ENCODE measurements at places on chromosomes 7 and 10.

GRCh38 chr7:140214075-140214684, 37.4 kb upstream of the KDM7A start:
- peak; percentile 10 for DNase-seq

DNA sequence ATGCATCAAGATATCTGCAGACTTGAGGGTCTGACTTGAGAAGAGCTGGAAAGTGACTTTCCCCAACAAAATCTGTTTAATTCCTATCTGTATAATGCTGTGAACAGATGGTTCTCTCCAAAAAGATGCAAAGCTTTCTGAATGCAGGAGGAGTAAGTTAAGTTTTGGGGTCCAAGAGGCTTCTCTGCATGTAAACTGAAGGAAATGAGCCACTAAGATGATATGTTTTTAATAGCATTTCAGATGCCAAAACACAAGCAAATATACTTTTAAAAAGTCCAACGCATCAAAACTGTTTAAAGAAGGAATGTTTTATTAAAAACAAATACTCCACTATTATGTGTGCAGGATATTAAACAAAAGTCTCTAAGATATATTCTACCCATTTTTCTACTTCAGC, 137.0 kb downstream of the STRA8 start:
- no peak for DNase-seq

DNA sequence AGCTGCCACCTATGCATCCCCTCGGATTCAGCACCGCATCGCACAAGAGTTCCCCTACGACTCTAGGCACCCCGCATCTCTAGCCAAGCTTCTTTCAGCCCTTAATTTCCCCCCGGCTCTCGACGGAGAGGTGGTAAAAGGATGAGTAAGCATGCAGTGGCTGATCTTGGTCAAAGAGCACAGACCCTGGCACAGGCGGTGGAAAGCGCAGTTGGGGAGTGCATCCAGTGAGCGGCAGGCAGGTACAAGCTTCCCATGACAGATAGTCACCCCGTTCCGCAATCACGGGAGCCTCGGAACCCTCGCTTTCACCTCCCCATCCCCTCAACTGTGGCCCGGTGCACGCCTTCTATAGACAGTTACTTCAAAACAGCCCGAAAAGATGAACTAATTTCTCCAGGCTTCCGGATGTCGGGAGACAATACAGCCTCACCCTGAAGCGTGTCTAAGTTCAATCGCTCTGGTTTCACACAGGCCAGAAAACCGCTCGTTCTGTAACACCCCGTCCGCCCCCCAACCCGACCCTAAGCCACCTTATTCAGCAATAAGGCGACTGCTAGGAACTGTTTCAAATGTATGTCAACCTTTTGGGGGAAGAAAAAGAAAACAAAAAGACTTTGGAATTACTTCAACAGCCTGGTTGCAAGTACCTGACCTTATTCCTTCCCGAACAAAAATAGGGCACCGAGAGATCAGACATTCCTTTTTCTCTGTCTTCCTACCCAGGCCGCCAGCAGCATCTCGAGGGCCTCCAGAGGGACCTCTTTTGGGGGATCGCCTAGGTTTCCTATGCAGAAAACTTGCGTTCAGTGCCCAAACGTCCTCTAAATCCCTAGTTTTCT, 1.4 kb downstream of the RHEB start:
- peak; percentile 61 for DNase-seq

- no peak for DNase-seq
Measured at GRCh38 chr7:36228039-36228438, 75.0 kb downstream of the EEPD1 start.

DNA sequence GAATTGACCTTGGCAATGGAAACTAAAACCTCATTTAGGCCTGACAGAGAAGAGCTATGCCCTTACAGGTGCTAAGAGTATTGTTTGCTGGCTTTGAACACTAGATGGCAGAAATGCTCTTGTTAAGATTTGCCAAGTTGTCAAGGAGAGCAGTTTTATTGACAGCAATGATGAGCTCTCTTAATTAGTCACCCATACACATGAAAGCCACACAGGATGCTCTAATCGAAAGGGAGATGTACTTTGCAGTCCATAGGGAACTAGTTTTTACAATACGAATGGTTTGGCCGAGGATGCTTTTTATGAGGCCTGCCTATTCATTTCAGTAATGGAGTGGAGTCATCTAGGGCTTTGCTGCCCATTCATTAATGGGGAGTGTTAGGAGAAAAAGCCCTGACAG, 45.4 kb upstream of the MBL2 start:
- peak; percentile 73 for DNase-seq

Measured in NCI-H1417 (cell line).